ENCODE measurements at places on chromosomes 2 and 18.

DNA sequence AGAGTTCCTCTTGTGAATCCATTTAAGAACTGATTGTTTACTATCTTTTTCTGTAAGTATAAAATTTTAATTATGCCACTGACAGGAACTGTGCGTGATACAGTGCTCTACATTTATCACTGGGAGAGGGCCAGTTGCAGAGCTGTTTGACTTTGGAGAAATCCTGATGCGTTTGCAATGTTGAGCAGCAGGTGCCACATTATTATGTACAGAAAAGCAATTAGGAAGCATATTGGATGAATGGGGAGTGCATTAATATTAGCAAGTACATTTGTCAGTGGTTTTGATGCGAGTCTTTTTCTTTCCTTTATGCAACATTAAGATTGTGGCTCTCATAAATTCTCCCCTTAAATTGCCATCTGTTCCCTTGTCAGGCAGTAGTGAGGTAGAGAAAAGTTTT lies 302.3 kb upstream of the FANCL start:
- no peak for DNase-seq

- no peak for DNase-seq
Measured at GRCh38 chr2:168757223-168757622, 45.2 kb upstream of the NOSTRIN start.

DNA sequence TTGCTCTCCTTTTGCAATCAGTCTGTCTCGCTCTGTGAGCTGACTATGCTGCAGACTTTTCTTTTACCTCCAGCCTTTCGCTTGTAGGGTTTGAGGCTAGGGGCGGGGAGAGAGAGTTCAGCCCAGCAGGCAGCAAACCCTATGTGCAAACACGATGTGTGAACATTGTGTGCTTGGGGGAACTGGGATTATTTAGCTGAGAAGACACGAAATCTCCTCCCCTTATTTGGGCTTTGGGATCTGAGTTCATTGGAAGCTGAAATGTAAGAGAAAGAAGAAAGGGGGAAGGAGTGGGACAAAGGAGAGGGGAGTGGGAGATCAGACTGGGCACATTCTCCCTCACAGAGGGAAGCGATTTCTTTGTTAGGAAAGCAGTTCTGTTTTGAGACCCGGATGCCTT lies 189.6 kb upstream of the TNP1 start:
- DNase-seq = no peak

- DNase-seq = peak; percentile 54
Measured at GRCh38 chr2:238938401-238939055, 90.6 kb downstream of the TWIST2 start.

GRCh38 chr2:17035010-17035409 lies 369.4 kb upstream of the CYRIA start:
- no peak for DNase-seq

All from lung (tissue), 17 donors.